Activated CD4-positive, alpha-beta memory T cell treated with anti-CD3 and anti-CD28 coated beads, Interleukin-2, amount 10 ng/mL, durations not matched to agents 7 days and 5 days (primary cell): ENCODE measurements at places on chromosomes 1 and 21. TPM values are rescaled to one million over a fixed set of nuclear protein-coding genes. Genes with fewer than 3 reads are reported as not detected.

DNA sequence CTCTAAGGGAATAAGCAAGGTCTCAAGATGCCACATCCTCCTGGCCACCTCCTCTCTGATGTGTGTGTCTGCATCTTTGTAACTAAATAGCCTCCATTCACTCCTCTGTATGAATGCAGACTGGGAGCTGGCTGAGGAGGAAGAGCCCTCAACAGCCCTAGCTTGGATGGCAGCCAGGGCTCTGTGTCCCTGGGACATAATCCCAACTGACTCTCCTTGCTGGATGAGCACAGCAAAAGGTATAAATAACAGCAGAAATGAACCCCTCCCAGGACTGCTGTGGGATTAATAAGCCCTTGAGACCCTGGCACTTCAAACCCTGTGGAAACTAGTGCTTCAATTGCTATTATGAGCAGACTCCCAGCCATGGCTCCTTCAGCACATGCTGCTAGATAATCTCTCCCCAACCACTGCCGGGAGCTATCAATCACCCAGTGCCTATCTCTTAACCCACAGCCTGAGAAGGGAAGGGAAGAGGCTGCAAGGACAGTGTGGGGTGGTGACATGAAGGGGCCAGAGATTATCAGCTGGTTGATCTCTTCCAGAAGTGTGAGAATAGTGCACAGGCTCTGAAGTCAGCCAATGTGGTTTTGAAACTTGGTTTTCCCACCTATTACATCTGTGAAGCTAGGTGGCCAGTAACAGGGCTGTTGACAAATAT lies 152.2 kb downstream of the TNR start:
- DNase-seq: no peak

HLX gene
- 0.20 TPM for total RNA-seq

MNDA gene
- total RNA-seq: not detected

NBPF6 gene
- not detected for total RNA-seq

C1orf141 gene
- not detected for total RNA-seq

BCAR3 gene
- total RNA-seq: 3.9 TPM
